ENCODE measurements at places on chromosomes 5 and 9. TPM values are rescaled to one million over a fixed set of nuclear protein-coding genes. Genes with fewer than 3 reads are reported as not detected.

SPDL1 gene
- 65.6 TPM for total RNA-seq

DAB2IP gene
- 6.8 TPM for total RNA-seq

IL13 gene
- total RNA-seq, result not detected

SOX30 gene
- not detected for total RNA-seq

GCNT1 gene
- 4.8 TPM for total RNA-seq

KIF20A gene
- total RNA-seq, result 129 TPM

CHSY3 gene
- total RNA-seq, result not detected

PTGR1 gene
- 66.2 TPM for total RNA-seq

TAF11L5 gene
- total RNA-seq, result not detected

ECSCR gene
- total RNA-seq, result 0.63 TPM

CCNI2 gene
- 0.27 TPM for total RNA-seq

SAXO1 gene
- total RNA-seq, result not detected

PCDHB4 gene
- not detected for total RNA-seq

PLPP7 gene
- 8.1 TPM for total RNA-seq

LHX3 gene
- total RNA-seq, result not detected

DNA sequence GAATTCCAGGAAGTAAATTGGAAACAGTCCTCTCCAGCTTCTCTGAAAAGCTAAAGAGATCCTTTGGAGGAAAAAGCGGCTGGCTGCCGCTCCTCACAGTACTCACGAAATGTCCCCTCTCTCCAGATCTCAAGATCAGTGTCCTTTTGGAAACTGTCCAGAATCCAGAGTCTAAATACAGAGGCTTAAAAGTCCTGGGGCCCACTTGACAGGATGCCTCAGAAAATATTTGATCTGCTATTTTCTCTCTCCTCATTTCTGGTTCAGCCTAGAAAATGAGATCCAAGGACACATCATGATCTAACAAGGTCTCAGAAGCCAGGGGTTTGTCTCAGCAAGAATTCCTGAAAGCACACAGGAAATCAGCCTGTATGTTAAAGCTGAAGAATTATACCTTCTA lies 7.2 kb downstream of the C1QTNF2 start:
- DNase-seq, result no peak

GRCh38 chr5:109907189-109907588 lies 217.5 kb downstream of the MAN2A1 start:
- DNase-seq, result peak; percentile 49

- peak; percentile 17 for DNase-seq
These were observed 2.5 kb downstream of the CENPP start for GRCh38 chr9:92328225-92328624.

DNA sequence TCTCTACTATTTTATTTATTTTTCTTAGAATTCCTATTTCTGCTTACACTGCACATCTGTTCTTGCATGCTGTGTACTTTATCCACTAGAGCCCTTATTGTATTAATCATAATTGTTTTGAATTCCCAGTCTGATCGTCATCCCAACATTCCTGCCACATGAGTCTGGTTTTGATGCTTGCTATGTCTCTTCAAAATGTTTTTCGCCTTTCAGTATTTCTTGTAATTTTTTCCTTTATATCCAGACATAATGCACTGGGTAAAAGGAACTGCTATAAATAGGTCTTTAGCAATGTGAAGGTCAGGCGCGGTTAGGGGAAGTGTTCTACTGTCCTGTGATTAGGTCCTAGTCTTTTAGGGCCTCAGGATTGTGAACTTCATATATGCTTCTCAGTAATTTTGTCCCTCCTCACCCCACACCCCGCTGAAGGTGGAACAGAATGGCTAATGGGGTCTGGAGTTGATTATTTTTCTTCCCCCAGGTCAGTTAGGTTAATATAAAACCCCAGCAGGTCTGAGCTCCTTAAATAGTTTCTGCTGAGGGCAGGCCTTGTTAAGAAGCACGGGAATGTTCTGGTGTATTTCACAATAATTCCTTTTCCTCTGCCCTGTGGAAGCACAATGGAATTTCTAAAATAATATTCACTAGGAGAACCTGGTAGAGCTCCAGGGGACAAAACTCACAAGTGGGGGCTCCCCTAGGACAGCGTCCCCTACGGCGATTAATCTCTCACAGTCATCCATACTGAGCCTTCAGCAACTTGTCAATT lies 146.6 kb upstream of the TUT7 start:
- DNase-seq, result peak; percentile 52

- peak; percentile 56 for DNase-seq
These were observed 1032.7 kb downstream of the NR2F1-AS1 start for GRCh38 chr5:92548346-92548745.

GRCh38 chr9:93910196-93910595 lies 45.0 kb downstream of the BARX1 start:
- no peak for DNase-seq

- DNase-seq, result peak; percentile 88
These were observed 173.3 kb downstream of the FGF18 start for GRCh38 chr5:171592736-171593135.

- DNase-seq, result no peak
These were observed 359.1 kb upstream of the IRX4 start for GRCh38 chr5:2241842-2242241.

GRCh38 chr9:14936491-14936890 lies 26.3 kb upstream of the FREM1 start:
- no peak for DNase-seq

GRCh38 chr5:52988335-52989024 lies 672 bp upstream of the ITGA2 start:
- no peak for DNase-seq

DNA sequence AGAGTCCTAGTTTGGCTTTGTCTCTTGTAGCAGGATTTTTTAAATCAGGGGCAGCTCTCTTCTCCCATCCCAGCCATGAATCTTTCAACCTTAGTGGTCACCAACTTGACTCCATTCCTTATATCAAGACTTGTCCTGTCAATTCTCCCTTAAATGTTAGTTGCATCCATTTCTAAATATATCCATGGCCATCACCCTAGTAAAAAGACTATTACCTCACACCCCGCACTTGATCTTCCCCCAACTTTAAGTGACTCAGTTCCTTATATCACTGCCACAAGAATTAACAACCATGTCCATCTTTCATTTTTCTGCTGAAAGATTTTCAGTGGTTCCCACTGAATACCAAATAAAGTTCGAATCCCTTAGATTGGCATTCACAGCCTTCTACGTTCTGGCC lies 67.0 kb downstream of the STX17 start:
- DNase-seq, result no peak

GRCh38 chr5:143314099-143314498 lies 89.4 kb downstream of the NR3C1 start:
- no peak for DNase-seq

GRCh38 chr9:115232181-115232774 lies 114.3 kb upstream of the TNC start:
- no peak for DNase-seq

DNA sequence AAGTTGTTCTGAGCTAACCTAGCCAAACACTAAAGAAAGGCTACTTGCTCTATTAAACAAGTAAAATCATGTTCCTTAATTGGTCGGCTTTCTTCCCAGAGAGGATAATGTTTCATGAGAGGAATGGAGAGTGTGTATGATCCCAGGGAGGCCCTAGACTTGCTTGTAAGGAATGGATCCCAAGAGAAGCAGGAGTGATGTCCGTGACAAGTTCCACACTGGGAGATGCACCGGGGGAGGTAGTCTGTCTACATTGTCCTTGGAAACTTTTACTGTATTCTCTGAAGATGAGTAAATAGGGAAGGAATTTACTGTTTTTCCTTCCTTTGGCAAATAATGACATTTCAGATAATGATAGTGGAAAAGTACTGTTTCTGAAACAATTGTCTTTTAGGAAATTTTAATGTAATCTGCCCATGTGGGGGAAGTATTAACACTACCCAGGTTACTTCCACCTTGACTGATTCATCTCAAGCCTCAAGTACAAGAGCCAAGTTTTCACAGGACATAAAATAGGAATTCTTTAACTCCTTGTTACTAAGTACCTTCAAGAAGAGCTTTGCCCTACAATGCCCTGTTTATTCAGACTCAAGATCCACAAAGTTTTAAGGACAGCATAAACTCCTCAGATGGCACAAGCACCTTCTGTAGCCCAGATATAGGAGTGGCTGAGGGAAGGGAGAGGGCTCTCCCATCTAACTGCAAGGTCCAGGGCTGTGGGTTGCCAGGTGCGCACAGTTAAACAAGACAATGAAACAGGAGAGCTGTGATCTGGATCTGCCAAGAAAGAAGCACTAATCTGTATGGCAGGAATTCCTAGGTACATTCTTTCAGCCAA lies 152.1 kb downstream of the GNA14 start:
- DNase-seq, result peak; percentile 41

GRCh38 chr5:1061916-1062315 lies 49.9 kb downstream of the SLC12A7 start:
- no peak for DNase-seq

- no peak for DNase-seq
These were observed 80.2 kb downstream of the PHF2 start for GRCh38 chr9:93656426-93657239.

DNA sequence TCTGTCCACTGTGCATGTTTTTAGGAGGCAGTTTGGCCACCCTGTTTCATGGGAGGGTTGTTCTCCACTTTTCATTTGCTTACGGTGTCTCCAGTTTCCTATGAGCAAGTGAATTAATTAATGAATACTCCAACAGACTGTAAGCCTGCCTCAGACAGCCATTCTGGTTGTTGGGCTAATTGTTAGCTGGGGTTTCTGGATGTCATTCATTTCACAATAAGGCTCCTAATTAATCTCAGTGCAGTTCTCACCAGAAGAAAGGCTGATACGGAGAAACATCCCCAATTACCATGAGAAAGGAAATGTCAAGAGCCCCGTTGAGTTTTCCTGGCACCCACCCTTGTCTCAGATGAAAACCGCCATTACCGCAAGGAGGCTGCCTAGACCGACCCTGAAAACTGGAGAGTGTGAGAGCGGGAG lies 75.8 kb downstream of the MAP1B start:
- no peak for DNase-seq

DNA sequence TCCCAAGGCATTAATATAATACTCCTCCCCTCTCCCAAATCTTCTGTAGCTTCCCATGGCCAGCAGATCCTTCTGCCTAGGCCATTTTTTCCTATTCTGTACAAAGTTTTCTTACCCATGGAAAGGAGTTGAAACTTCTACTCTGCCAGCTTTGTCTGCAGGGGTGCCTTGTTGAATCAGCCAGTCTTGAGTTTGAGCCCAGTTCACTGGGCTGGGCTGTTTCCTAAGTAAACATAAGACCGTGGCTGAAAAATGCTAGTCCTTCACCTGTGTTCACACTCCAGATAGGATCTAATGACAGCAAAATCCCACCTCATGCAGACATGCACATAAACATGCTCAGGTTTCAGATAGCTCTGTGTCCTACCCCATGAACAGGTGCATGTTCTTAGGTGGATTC lies 10.4 kb downstream of the TEX48 start:
- peak; percentile 64 for DNase-seq

- no peak for DNase-seq
These were observed 311.0 kb downstream of the SLIT3 start for GRCh38 chr5:168989731-168990505.

DNA sequence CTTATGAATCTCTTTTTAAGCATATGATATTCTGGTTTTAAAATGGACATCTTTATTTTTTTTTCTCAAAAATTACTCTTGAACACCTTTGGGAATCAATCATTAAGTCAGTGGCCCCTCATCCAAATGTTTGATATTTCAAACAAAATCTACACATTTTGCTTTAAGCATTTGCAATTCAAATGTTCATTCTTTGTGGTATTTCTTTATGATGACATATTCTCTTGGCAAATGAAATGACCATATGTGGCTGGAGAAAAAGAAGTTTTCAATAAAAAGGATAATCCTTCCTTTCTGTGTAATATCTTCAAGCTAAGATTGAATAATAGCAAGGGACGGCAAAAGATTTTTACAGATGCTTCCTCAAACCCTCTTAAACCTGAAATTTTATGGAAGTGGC lies 420.8 kb downstream of the MTRR start:
- no peak for DNase-seq

DNA sequence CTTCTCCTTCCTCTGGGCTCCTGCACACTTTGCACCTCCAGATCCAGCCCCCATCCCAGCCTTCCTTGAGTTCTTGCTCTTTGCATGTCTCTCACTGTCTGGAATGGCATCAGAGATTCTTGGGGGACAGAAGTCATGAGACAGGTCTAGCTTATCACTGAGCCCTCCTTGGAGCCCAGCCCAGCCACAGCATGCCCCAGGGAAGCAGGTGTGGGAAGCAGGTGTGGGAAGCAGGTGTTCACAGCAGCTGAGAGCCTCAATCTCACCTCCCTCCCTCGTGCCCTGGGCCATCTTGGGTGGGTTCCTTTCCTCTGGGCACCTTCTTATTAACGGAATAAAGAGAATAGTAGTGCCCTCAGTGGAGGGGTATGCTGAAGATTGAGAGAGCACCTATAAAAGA lies 27.2 kb downstream of the SLC6A7 start:
- no peak for DNase-seq

DNA sequence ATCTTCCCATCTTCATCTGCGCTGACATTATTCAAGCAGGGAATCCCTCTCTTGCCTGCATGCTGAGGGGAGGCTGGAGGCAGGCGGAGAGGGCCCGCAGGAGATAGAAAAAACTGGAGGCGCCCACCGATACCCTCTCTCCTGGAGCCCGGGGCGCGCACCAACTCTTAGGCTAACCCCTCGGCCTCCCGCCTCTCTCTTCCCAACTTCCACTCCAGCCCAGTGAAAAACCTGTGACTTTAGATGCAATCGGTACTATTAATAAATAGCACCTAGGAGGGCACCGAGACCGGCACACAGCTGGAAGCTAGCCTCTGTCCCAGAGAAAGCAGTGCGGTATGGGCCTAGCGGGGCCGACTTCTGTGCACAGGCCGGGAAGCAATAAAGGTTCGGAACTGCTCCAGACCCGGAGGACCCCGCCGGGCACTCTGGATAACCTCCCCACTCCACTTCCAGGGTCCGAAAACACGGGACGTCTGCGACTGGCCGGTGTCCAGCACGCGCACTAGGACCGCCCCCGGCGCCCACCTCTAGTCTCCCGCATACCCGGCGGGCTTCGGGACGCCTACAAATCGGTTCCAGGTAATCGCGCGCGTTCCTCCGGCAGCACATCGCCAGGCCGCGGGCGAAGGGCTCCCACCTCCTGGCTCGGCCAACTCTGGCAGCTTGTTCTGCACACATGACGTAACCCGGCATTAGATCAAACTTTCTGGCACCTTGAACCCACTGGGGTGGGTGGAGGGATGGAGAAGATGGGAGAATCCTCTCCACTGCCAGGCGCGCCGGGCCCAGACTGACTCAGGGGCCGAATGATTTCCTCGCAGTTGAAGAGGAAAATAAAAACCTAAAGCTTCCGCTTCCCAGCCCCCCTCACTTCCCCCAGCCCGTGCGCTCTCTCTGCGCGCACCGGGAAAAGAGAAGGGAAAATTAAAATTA lies 1.4 kb downstream of the EFNA5 start:
- DNase-seq, result peak; percentile 76

GRCh38 chr5:61674378-61674777 lies 342.3 kb downstream of the ZSWIM6 start:
- no peak for DNase-seq

GRCh38 chr5:157874861-157875260 lies 15.9 kb upstream of the CLINT1 start:
- no peak for DNase-seq

- DNase-seq, result peak; percentile 54
These were observed 95.1 kb upstream of the VCAN start for GRCh38 chr5:83376461-83376860.
